ENCODE measurements at places on chromosomes 11 and 22. TPM values are rescaled to one million over a fixed set of nuclear protein-coding genes. Genes with fewer than 3 reads are reported as not detected.

OR5B21 gene
- total RNA-seq = not detected

OSBP2 gene
- 73.1 TPM for total RNA-seq

TSKU gene
- 43.0 TPM for total RNA-seq

TMPRSS5 gene
- total RNA-seq = under 0.01 TPM

KCNK4 gene
- total RNA-seq = not detected

RNF141 gene
- total RNA-seq = 62.7 TPM

ZP1 gene
- not detected for total RNA-seq

C1QTNF4 gene
- total RNA-seq = not detected

CD248 gene
- 0.68 TPM for total RNA-seq

OR52H1 gene
- not detected for total RNA-seq

ARHGAP20 gene
- under 0.01 TPM for total RNA-seq

ALG9 gene
- total RNA-seq = 41.0 TPM

DNAJB13 gene
- total RNA-seq = 0.43 TPM

DRICH1 gene
- total RNA-seq = not detected

PRODH gene
- 9.4 TPM for total RNA-seq

SLC36A4 gene
- 6.8 TPM for total RNA-seq

MMP11 gene
- total RNA-seq = 0.34 TPM

FAM227A gene
- 1.4 TPM for total RNA-seq

OR9Q2 gene
- not detected for total RNA-seq

BMAL1 gene
- 24.9 TPM for total RNA-seq

C11orf16 gene
- total RNA-seq = not detected

EPS8L2 gene
- 126 TPM for total RNA-seq

IFITM5 gene
- not detected for total RNA-seq

GRIA4 gene
- not detected for total RNA-seq

TRIM6 gene
- 1.0 TPM for total RNA-seq
